ENCODE measurements at places on chromosomes 7 and 10.
A peak's percentile ranks its signal among the peaks of the same experiment; 100 is the strongest.

- no peak for DNase-seq
These were observed 25.1 kb upstream of the LIMK1 start for GRCh38 chr7:74058486-74058885.

DNA sequence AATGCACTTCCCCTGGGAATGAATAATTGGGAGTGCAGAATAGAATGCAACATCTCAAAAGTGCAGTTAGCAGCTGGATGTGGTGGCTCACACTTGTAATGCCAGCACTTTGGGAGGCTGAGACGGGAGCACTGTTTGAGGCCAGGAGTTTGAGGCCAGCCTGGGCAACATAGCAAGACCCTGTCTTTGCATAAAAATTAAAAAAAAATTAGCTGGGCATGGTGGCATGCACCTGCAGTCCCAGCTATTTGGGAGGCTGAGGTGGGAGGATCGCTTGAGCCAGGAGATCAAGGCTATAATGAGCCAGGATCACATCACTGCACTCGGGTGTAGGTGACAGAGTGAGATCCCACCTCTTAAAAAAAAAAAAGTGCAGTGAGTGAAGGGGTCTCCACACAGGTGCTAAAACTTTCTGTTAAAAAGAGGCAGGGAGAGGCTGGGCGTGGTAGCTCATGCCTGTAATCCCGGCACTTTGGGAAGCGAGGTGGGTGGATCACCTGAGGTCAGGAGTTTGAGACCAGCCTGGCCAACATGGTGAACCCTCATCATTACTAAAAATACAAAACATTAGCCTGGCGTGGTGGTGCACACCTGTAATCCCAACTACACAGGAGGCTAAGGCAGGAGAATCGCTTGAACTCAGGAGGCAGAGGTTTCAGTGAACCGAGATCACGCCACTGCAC is 13.5 kb upstream of the ZMIZ1 start:
- no peak for DNase-seq

DNA sequence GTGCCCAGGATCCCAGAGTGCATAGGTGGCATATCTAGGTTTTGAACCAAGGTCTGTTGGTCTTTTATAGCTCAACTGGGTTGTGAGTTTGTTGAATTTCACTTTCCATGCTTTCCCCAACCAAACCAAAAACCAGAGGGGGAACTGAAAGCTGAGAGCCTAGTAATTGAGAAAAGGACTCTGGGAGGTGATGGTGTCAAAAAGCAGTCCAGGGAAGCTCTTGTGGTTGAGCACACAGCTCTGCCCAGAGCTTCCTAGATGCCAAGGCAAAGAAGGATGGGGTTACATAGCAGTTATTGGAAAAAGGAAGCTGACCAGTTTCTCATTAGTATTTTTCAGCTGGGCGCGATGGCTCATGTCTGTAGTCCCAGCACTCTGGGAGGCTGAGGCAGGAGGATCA is 9.9 kb downstream of the POR start:
- no peak for DNase-seq

GRCh38 chr10:79209340-79209739 is 137.9 kb upstream of the PPIF start:
- DNase-seq, result no peak

GRCh38 chr7:64320547-64321513 is 7.1 kb downstream of the ZNF736 start:
- DNase-seq, result no peak

GRCh38 chr7:155257482-155258225 is 40.0 kb upstream of the INSIG1 start:
- peak; percentile 65 for DNase-seq

DNA sequence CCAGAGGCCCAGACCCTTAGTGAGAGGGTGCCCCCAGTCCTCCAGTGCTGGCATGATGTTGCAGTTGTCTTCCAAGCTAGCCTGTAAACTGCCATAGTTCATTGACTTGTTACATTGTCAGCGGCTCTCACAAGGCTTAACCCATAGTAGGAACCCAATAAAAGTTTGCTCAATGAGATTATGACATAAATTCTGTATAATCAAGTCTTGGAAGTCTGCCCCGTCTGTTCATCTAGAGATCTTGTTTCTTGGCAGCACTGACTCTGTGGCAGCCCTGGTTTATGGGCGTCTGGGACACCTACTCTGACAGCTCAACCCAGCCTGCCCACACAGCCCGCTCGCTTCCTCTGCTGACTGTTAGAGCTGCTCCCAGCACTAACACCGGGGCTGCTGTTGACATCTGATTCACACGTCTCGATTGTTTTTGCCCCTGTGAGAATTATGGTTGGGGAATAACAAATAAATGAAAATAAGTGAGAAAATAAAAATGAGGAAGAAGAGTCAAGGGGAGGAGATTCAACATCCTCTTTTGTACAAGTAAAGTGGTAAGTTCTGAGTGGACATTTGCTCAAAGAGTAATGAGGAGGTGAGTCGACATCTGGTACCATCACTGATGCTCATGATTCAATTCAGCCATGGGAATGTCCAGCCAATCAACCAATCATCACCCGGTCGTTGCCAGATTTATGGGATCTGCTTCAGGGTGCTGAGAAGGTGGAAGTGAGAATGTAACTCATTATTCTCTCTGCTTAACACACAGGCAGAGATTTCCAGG is 160.8 kb downstream of the SPAG6 start:
- no peak for DNase-seq

- no peak for DNase-seq
These were observed 719.2 kb upstream of the MBL2 start for GRCh38 chr10:53491774-53492173.

GRCh38 chr7:107461938-107462533 is 7.8 kb upstream of the GPR22 start:
- DNase-seq, result no peak

DNA sequence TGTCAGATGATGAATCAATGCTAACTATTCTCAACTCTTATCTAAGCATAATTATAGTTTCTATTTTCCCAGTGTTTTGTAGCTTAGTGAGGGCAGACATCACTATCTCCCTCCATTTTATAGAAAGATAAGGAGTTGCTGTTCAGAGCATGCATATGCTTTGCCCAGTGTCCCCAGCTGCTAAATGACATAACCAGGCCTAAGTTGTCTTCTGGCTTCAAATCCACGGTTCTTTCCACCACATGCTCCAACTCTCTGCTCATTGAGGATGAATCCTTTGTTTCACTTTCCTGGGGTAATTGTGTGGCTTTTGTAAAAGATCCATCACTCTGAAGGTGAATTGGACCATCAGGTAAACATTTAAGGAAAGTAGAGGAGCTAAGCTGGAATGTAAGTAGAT is 134.0 kb downstream of the SNX10 start:
- no peak for DNase-seq

DNA sequence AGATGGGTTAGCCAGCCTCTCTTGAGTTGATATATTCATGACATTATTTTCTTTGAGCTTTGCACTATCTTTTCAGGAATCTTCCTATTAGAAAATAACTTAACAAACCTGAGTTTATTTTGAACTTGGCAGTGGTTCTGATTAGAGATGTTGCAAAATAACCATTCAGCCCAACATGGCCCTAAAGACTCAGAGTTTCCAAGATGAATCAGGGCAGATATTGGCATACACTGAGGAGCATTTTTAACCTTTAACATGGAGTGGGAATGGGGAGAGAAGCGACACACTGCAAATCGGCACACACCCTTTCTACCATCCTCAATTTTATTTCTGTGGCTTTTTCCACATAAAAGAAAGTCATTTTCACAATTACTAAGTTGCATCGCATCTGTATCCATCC is 190.8 kb downstream of the TRIL start:
- no peak for DNase-seq

- DNase-seq, result no peak
These were observed 676.7 kb downstream of the PCDH15 start for GRCh38 chr10:54124209-54124885.

GRCh38 chr10:115141254-115141653 is 48.1 kb downstream of the ATRNL1 start:
- DNase-seq, result no peak

DNA sequence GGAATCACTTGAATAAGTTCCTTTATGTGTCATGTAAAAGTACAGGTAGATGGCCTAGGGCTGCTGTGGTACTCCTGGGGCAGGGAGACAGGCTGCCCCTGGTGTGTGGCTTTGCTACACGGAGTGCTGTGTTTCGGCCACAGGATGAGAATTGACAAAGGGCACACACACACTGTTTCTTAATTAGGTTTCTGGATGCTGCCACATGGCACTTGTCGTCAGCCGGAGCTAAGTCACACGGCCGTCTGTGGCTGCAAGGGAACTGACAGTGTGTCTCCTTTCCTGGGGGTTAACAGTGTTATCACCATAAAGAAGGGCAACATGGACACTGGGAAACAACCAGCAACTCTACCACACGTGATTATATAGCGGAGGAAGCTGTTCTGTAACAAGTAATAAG is 55.7 kb upstream of the CREB5 start:
- DNase-seq, result no peak
